Stimulated activated CD8-positive, alpha-beta memory T cell treated with anti-CD3 and anti-CD28 coated beads, Interleukin-4, amount 100 ng/mL, for 1 hour (primary cell): ENCODE measurements at places on chromosomes 4 and X.

DNA sequence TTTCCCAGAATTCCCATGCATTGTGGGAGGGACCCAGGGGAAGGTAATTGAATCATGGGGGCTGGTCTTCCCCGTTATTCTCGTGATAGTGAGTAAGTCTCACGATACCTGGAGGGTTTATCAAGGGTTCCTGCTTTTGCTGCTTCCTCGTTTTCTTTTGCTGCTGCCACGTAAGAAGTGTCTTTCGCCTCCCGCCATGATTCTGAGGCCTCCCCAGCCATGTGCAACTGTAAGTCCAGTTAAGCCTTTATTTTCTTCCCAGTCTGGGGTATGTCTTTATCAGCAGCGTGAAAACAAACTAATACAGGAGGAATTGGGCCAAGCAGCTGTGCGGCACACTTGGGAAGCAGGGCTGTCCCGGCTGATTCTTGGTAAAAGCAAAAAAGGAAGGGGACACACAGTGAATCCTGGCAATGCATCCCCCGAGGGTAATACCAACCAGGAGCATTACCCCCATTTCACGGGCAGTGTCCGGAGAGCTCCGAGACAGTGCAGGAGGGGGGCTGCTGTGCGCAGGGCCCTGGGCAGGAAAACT lies 185.7 kb downstream of the AFAP1 start:
- DNase-seq: no peak

- DNase-seq: no peak
Observed at GRCh38 chr4:55549888-55550287, 3.2 kb upstream of the CLOCK start.

DNA sequence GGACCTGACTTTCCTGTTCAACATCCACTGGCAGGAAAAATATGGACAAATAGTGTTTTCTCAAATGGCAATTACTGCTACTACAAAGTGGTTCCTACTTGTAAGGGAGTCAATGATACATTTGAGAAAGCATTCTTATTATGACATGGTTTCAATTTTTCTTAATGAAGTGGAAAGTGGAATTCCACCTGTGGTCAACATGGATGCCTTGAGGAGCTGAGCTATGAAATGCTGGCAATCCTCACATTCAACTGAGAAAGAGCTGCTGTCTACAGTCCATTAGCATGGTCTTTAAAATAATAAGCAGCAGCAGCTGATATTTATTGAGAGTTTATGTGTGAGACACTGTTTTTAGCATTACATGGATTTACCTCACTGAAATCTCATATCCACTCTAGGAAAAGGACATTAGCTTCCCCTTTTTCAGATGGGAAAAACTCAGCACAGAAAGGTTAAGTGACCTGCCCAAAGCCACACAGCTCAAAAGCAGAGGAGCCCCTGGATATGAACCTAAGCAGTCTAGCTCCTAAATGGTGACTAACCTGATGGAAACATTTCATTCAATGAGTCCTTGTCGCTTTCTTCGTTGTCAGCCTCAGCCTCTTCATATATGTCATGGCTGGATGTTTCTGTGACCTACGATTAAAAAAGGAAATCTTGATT lies 29.2 kb downstream of the MAP7D3 start:
- no peak for DNase-seq

- DNase-seq: no peak
Observed at GRCh38 chr4:58809366-58809765, 1699.2 kb upstream of the IGFBP7 start.

GRCh38 chrX:46184749-46185148 lies 360.5 kb downstream of the ZNF674 start:
- DNase-seq: no peak

GRCh38 chrX:39850630-39851152 lies 247.1 kb downstream of the BCOR start:
- DNase-seq: no peak

- no peak for DNase-seq
Observed at GRCh38 chr4:56733352-56733751, 52.3 kb upstream of the HOPX start.
